NCI-H2107 (cell line): ENCODE measurements at places on chromosomes 12 and 14.

DNA sequence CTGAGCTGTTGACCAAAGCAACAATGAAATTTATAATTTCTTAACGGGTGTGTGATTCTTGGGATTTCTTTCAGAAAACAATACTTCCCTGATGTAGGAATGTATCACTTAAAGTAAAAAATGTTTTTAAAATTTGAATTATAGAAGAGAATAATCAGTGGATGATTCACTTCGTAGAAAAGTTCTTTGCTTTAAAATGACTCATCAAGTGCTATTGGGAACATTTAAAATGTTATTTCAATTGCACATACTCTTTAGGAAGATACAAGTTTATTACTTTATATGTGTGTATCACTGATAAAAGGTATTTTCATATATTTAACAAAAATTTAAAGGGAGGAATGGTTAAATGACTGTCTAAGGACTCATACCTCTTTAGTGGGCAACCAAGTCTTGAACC is 155.3 kb downstream of the PDE3A start:
- DNase-seq = no peak

GRCh38 chr12:40552868-40553267 is 139.4 kb upstream of the CNTN1 start:
- no peak for DNase-seq

DNA sequence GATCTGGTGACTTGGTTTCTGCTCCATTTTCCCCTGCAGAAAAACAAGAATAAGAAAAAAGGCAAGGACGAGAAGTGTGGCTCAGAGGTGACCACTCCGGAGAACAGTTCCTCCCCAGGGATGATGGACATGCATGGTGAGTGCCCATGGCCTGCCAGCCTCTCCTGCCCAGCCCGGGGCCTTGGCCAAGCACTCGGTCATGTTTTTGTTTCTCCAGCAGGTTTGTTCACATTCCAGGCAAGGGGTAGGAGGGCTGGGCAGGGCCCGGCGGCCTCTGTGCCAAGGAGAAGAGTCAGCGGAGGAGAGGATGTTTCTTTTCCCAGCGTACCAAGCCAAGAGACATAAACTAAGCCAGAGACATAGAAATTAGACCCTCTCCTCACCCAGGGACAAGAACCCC is 13.6 kb downstream of the BCL7A start:
- DNase-seq = no peak

DNA sequence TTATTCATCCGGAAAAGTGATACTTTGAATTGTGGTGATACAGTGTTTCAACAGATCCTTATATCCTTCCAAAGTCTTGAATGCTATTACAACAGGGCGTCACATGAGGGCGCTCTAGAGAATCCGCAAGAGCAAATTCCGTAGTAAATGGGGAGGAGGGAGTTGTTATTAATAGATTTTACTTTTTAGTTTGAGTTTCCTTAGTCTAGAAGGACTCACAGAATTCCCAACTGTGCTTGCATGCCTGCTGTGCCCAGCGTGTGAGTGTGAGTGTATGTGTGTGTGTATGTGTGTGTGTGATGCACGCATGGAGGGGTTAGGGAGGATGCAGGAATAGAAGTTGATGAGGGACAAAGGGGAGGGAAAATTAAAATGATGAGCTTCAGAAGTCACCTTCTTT is 375.3 kb downstream of the C12orf75 start:
- peak; percentile 25 for DNase-seq

GRCh38 chr14:35159742-35160409 is 37.5 kb downstream of the PRORP start:
- no peak for DNase-seq
